ENCODE measurements at places on chromosomes 7 and 10.

DNA sequence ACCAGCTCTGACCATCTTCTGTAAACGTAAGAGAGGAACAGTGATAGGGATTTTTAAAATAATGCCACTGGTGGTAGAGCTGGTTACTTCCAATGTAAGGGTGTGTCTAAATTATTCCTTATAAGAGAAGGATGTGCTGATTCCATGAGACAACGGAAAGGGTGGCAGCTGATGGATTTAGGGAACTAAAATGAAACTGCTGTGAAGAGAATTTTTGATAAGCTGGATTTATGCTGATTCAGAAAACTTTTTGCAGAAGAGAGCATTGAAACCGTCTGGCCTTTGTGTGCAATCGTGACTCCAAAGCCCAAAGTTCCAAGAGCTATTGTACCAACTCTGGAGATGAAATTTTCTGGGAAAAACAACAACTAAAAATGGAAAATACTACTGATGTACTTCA lies 301.0 kb downstream of the PRPF18 start:
- no peak for DNase-seq

DNA sequence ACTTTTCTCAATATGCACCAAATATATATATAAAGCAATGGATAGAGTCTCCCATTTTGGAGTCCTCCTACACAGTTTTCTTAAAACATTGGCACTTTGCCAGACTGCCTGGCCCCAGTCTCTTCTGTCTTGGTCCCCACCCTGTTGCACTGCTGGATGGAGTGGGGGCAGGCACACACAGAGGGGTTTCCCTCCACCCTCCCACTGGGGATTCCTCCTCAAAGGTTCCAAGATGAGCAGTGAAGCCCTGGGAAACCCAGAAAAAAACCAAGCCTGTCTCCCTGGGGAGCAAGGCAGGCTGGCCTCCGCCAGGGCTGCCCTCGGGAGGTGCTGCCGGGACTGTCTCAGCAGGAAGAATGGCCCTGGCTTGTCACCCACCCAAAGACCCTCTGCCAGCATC lies 68.0 kb downstream of the SH3PXD2A start:
- no peak for DNase-seq

- no peak for DNase-seq
These were observed 761 bp upstream of the DOCK1 start for GRCh38 chr10:126904516-126904817.

GRCh38 chr7:6260291-6261187 lies 11.9 kb downstream of the CYTH3 start:
- no peak for DNase-seq

- no peak for DNase-seq
These were observed 763.7 kb upstream of the POM121L12 start for GRCh38 chr7:52271703-52272102.

- DNase-seq, result no peak
These were observed 80.1 kb upstream of the EMX2 start for GRCh38 chr10:117462424-117462792.

DNA sequence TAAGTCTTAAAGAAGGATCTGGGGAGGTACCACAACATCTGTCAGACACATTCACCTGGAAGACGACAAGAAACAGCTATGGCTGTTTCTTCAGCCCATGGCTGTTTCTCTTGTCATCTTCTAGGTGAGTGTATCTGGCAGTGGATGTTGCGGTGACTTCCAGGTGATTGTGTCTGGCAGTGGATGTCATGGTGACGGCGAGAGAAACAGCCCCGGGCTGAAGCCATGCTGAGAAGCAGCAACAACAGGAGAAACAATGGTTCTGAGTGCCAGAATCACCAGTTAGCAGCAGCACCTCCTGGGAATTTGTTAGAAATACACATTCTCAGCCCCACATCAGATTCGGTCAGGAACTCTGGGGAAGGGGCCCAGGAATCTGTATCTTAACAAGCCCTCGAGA lies 68.6 kb upstream of the SYPL1 start:
- no peak for DNase-seq

GRCh38 chr10:96496281-96496925 lies 17.3 kb downstream of the TLL2 start:
- no peak for DNase-seq

DNA sequence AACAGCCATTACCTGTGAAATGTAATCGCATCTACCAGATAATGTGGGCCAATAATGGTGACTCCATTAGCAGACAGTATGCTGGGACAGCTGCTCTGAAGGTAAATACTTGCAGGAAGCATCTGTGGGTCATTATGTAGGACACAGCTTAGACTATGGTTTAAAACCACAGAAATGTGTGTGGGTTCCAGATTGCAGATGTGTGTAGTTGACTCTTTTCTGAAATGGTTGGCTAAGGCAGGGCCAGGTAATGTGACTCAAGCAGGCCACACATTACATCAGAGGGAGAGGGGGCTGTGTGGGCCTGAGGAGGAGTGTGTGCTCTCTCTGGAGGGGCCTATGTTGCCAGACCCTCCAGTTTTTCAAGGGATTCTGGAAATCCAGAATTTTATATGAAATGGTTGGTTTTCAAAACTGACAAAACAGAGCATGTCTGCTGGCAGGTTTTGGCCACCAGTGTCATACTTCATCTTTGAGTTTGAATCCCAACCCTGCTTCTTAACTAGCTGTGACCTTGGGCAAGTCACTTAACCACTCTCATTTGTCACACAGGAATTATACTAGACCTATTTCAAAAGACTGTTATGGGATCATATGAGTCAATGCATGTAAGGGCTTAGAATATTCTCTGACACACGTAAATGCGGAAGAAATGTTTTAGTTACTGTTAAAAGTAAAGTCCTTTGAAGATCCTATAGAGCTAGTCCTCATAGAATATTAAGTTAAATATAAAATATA lies 64.5 kb downstream of the MCMBP start:
- no peak for DNase-seq

- DNase-seq, result no peak
These were observed 964.5 kb downstream of the CNTNAP2 start for GRCh38 chr7:147081117-147081516.

- no peak for DNase-seq
These were observed 186.5 kb upstream of the TMEM72 start for GRCh38 chr10:44724415-44725174.

- DNase-seq, result no peak
These were observed 6.6 kb upstream of the WDFY4 start for GRCh38 chr10:48678041-48678440.

- no peak for DNase-seq
These were observed 101.7 kb downstream of the PLXDC2 start for GRCh38 chr10:19917751-19918478.

DNA sequence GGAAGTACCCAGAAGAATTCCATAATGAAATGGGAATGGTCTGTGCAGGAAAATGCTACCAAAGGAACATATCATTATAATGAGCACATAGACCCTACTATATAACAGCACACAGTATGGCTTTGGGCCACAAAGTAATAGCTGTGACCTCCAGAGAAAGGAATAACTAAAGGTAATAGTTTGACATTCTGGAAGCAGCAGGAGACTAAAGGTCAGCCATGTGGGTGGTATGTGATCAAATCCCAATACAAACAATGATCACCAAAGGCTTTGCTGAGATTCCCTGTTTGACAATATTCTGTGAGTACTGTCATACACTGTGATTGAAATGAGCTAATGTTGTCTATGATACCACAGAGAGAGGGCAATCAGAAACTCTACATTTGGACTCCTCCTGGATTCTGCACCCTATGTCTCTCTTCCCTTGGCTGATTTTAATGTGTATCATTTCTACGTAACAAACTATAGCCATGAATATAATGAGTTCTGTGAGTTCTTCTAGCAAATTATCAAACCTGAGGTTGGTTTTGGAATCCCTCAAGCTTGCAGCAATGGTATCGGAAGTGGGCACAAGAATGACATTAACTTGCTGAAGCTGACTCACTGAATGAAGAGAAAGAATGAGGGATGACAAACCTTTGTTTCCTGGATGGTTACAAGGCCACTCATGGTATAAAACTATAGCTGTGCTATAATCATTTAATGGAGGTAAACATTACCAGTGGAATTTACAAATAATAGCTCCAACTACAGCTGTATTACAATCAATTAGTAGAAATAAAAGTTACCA lies 99.6 kb downstream of the JMJD1C start:
- no peak for DNase-seq

DNA sequence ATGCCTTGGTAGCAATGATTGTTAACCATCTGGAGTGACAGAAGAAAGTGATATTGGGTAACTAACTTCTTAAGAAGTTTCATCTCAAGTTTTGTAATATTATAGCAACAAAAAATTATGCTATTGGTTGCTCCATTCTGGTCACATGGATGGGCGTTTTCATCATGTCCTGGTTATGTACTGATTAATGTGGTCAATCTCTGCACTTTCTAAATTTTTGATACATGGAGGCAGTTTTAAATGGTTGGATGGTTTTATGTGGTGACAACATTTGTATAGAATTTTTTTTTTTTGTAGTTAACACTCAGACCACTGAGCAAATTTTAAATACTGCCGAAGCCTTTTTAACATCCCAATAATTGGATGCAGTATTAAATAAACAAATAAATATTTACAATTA lies 55.2 kb upstream of the CCAR1 start:
- DNase-seq, result no peak

GRCh38 chr10:12635127-12635541 lies 285.8 kb downstream of the CAMK1D start:
- DNase-seq, result no peak

GRCh38 chr7:146412781-146413180 lies 296.2 kb downstream of the CNTNAP2 start:
- no peak for DNase-seq

DNA sequence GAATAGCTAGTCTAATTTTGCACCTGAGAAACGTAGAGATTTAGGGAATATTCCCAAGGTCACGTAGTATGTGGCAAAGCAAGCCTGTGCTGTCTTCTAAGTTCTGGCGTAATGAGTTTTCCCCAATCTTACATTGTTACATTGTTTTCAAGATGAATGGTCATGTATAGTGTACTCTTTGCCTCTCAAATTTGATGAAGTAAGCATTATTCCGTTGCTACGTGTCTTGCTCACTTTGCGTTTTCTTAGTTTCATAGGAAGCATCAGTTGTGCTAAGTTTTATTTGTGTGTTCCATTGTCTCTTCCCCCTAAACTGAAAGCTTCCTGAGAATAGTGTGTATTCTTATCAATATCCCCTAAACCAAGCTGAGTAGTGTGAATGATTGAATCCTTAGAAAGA lies 637.6 kb upstream of the C7orf33 start:
- no peak for DNase-seq

DNA sequence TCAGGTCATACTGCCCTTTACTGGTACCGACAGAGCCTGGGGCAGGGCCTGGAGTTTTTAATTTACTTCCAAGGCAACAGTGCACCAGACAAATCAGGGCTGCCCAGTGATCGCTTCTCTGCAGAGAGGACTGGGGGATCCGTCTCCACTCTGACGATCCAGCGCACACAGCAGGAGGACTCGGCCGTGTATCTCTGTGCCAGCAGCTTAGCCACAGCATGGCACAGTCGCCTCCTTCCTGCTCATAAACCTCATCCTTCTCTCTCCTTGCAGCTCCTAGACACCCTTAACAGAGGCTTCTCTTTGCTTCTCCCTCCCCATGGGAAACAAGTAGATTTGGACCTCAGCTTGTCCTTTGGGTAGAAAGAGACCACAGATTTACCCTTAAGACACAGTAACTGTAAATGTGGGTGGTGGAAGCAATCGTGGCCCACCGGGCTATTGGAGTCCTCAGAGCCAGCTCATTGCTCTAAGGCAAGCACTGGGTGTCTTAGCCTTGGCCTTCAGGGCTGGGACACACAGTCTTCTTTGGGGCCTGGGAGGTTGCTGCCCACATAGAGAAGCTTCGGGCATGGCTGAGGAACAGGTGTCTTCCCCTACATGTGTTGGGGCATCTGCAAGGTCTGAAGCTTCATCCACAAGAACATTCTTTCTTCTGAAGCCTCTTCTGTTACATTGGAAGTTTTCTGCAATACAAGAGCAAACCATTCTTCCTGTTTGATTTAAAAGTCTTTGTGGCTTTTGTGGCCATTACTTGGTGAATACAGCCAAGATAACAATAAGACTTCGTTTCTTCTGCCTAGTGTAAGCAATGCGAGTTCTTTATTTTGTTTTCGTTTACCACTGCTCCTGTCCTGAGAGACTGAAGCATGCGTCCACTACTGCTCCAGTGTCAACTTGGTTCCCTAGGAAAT lies 95.5 kb upstream of the PRSS58 start:
- DNase-seq, result no peak

- no peak for DNase-seq
These were observed 10.8 kb upstream of the SLC29A3 start for GRCh38 chr10:71308244-71308643.

GRCh38 chr7:49703337-49703736 lies 70.1 kb upstream of the VWC2 start:
- no peak for DNase-seq
